ENCODE measurements at places on chromosomes 6 and 20. TPM values are rescaled to one million over a fixed set of nuclear protein-coding genes. Genes with fewer than 3 reads are reported as not detected.

- no peaks in the 10 kb centered on the region for H3K27me3 ChIP-seq
- no peak overlapping the region for H3K27ac ChIP-seq
- no peak overlapping the region for H3K4me3 ChIP-seq
- H3K4me1 ChIP-seq = peaks cover 29% of the 10 kb centered on the region
- peaks cover 5% of the 10 kb centered on the region for H3K36me3 ChIP-seq
- no peak for DNase-seq
These were observed 36.9 kb downstream of the CDYL start for GRCh38 chr6:4813055-4813454.

GRCh38 chr20:24337551-24337950 lies 131.9 kb upstream of the SYNDIG1 start:
- peak overlapping the region; percentile 38 for H3K4me3 ChIP-seq
- H3K27me3 ChIP-seq = peaks cover 3% of the 10 kb centered on the region
- DNase-seq = no peak

The CNR1 gene
- total RNA-seq = not detected

The SPATA25 gene
- total RNA-seq = 1.4 TPM
